ENCODE measurements at places on chromosomes 7 and 10.

DNA sequence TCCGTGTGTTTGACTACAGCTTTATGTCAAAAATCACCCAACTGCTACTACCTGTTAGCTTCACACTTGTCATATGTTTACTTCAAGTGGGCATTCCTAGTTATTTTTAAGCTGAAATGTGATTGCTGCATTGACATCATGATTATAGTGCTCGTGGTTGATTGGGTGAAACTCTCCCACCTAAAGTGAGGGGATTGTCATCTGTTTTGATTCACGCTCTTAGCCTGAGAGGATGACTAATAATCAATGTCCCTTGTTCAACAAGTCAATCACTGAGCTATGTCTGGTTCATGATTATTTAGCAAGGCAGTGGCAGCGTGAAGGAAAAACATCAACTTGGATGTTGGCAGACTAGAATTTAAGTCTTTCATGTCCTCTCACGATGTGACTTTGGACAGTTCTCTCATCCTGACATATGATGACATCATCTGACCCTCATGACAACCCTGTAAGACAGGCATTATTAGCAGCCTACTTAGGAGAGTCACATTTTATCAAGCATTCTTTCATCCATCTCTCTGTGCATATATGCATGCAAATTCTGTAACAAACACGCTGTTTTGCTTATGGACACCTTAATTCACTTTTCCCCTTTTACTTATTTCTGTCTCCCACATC lies 352.6 kb upstream of the ZMIZ1 start:
- no peak for DNase-seq

- DNase-seq: no peak
Measured at GRCh38 chr7:148959726-148960125, 68.6 kb downstream of the PDIA4 start.

GRCh38 chr10:82572744-82573143 lies 697.8 kb downstream of the NRG3 start:
- DNase-seq: no peak

GRCh38 chr10:71082960-71083715 lies 129.2 kb upstream of the UNC5B start:
- DNase-seq: no peak

DNA sequence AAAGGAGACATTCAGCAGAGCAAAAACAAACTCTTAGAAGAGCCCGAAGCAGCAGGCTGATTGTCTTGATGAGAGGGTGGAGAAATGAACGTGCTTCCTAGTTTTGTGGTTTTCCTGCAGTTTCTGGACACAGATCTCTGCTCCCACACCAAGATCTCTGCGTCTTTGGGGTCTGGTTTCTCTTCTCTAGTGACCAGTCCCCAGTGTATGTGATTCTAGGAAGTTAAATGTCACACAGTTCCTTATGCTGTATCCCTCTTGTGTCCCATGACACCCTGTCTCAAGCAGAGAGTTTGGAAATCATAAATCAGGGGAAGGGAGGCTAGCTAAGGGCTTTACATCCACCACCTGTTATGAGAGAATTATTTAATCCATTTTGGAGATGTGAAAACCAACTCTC lies 55.4 kb upstream of the KLF14 start:
- no peak for DNase-seq

- no peak for DNase-seq
Measured at GRCh38 chr10:67803588-67804394, 34.2 kb downstream of the DNAJC12 start.

- DNase-seq: no peak
Measured at GRCh38 chr10:13146379-13146778, 15.0 kb upstream of the MCM10 start.

GRCh38 chr10:28737096-28737495 lies 59.8 kb downstream of the BAMBI start:
- no peak for DNase-seq

- no peak for DNase-seq
Measured at GRCh38 chr10:87867453-87867852, 4.0 kb downstream of the PTEN start.

GRCh38 chr10:27481486-27481885 lies 22.6 kb upstream of the RAB18 start:
- no peak for DNase-seq

GRCh38 chr7:80824253-80824652 lies 94.6 kb downstream of the SEMA3C start:
- no peak for DNase-seq

DNA sequence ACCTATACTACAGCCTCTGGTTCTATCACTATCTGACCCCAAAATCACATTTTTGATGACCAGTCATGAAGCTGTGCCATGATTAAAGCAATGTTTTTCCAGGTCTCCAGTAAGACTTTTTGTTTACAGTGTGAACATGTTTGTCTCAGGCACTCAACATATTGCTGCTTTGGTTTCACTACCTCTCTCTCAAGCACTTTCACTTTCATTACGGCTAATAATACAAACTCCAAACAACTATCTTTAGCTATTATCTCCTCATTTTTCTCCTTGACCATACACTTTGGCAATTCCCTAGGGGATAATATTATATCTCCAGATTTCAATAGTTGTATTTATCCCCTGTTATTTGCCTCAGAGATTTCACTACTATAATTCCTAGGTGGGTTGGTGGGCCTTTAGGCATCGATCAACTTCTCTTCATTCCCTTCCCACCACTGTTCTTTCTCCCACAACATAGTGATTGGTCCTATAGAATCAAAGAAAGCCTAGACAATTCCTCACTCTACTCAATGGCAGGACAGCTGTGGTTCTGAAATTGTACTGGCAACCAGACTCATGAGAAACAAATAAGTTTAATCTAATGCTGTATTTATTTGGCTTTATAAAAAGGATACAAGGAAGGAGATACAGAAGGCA lies 261.4 kb upstream of the ZWINT start:
- no peak for DNase-seq

DNA sequence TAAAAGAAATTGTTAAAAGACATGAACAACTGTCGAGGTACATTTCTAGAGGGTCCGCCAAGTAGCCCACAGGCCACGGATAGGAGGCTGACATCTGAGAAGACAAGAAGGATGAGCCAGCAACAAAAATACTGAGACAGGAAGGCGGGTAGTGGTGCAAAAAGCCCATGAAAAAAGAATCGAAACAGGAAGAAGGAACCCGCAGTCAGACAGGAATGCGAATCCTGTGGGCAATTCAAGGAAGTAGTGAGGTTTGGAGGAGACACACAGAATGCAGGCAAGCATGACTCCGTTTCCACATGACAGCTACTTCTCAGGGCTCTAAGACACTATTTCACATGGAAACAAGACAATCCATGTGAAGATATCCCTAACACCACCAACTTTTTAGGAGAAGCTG lies 125.2 kb downstream of the DOCK4 start:
- DNase-seq: no peak

DNA sequence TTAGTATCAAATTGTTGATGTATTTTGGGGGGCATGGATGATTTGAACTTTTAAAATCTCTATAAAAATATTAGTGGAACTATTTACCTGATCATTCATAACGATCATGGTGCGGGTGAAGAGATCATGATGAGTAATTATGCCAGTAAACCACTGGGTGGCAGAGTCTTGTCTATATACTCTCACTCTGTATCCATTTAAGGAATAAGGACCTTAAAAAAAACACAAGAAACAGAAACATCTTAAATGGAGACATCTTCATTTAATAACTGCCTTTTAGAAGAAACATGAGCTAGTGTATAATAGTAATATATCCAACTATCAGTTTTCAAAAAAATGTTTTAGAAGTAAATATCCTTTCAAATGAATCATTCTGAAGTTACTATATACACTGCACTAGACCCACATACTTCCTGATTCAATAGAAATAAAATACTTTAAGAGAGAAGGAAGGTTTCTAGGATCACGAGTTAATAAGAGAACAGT lies 84.0 kb downstream of the NRBF2 start:
- DNase-seq: no peak

- DNase-seq: no peak
Measured at GRCh38 chr7:130009848-130010688, 41.1 kb downstream of the ZC3HC1 start.

All from substantia nigra (tissue), 51 donors.